Stimulated activated memory B cell treated with anti-CD40 and anti-IgM and Interleukin-4, amounts not matched to agents 10 μg/mL and 1 μg/mL and 100 μg/mL, for 72 hours (primary cell): ENCODE measurements at places on chromosomes 2 and 18.

- no peak for ATAC-seq
These were observed 26.6 kb downstream of the SPTBN1 start for GRCh38 chr2:54482715-54483114.

DNA sequence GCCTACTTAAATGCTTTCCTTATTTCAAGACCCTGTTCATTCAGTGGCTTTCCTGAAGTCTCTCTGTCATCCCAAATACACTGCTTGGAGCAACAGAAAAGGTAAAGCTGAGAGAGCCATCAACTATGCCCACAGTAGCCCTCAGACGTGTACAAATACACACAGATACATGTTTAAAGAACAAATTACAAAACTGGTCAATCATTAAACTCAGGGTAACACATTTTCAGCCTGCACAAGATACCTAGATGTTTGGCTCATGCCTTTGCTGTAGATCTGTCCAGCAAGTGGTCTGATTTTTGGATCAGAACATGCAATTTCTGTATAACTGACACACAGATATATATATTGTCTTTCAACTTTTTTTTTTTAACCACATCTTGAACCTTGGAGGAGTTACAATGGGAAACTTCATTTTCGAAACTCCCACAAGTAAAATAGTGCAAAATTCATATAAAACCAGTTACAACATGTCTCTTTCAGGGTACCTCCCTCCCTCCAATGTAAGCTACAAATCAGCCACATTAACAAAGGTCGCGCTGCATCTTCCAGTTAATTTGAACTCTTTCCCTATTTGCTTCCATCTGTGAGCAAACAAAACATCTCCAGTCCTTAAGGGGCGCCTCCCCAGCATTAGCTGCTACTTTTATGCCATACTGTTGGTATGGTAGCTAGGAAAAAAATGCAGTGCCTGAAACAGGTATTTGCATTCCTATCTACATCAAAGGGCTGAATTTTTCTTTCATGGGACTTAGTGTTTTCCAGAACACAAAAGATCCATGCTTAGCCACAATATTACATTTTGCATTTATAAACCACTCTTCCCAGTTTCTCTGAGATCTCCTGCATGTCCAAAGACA, 311.9 kb downstream of the NRXN1 start:
- no peak for ATAC-seq

DNA sequence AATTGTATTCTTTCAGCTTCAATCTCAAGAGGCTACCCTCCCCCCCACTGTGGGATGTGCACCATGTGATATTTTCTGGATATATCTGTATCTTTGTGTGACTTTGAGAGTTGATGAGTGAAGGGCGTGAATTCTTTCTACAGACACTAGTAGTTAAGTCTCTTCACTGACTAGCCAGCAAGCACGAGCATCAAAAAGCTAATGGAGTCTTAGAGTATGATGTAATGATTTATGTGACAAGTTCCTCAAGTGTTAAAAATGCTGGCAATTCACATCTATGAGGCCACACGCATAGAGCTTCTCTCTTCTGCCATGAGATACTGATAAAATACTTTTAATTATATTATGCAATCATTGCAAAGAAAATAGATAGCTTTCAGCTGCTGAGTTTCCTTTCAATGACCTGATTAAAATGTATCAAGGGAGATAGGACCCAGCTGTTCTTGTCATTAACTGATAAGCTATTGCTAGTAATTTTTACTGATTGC, 304.8 kb downstream of the TRIB2 start:
- no peak for ATAC-seq

DNA sequence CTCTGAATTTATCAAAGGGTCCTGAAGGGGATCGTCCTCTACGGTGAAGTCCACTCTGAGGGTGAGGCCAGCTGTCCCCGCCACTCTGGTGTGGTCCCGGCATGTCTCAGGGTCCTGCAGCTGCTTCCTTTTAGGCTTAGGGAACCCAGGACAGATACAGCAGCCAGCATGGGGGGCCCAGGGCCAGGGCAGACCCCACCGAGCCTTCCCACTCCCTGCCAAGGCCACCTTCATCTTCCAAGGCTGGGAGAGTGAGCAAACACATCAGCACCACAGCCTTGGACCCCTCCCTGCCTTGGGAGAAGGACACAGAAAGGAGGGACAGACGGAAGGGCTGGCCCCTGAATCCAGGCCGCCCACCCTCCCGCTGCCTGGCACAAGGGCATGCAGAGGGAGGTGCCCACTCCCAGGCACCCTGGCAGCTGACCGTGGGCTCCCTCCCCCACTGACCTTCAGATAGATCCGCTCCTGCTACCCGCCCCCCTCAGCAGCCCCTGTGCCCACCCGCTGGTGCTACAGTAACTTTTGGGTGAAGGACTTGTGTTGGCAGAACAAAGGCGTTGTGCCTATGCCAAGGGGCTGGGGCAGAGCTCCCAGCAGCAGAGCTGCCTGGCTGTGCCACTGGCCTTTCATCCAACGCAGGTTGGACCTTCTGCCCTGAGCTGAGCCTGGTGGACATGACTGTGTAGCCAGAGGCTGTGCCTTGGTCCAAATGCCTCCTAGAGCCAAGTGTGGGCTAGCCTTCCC, 7.6 kb downstream of the CYP26B1 start:
- no peak for ATAC-seq

- no peak for ATAC-seq
These were observed 1.7 kb downstream of the EGR4 start for GRCh38 chr2:73291461-73292315.

DNA sequence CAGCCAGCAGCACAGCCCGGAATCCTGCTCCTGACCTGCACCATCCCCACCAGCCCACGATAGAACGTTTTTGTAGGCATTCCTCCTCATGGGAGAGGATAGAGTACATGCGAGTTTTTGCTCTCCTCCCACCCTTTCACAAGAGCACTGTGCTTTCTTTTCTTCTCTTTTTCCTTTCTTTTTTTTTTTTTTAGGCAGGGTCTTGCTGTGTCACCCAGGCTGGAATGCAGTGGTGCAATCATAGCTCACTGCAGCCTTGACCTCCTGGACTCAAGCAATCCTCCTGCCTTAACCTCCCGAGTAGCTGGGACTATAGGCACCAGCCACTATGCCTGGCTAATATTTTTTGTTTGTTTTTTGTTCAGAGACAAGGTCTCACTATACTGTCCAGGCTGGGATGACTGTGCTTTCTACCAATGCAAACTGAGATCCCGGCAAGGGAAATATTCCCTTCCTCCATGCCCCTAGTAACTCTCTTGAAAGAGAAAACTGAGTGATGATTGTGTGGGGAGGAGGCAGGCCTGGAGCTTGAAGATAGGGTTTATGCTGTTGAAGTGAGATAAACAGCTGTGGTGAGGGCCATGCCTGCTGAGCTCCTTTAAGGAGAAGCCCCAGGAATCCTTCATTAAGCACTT, 82.6 kb upstream of the TXNDC2 start:
- no peak for ATAC-seq

GRCh38 chr18:47545613-47546012, 294.2 kb upstream of the SKOR2 start:
- ATAC-seq, result no peak

- ATAC-seq, result no peak
These were observed 13.0 kb upstream of the PROC start for GRCh38 chr2:127405255-127405610.

- peak; percentile 86 for ATAC-seq
These were observed 255.0 kb downstream of the CAMKMT start for GRCh38 chr2:44616667-44617155.

GRCh38 chr18:47746615-47747014, 183.8 kb downstream of the SMAD2 start:
- no peak for ATAC-seq

GRCh38 chr2:233179848-233180366, 71.6 kb upstream of the ATG16L1 start:
- no peak for ATAC-seq

DNA sequence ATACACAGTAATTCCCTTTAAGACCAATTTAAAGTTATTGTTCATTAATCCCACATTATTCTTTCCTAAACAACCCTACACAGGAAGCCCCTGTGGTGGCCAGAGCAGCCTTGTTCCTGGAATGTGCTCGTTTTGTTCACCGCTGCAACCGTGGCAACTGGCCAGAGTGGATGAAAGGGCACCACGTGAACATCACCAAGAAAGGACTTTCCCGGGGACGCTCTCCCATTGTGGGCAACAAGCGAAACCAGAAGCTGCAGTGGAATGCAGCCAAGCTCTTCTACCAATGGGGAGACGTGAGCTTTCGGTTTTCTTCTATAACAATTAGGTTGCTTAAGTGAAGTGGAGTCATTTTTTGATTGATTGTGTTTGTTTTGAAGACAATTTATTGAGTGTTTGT, 101.0 kb downstream of the UNC80 start:
- no peak for ATAC-seq

- ATAC-seq, result no peak
These were observed 15.6 kb downstream of the PARD3B start for GRCh38 chr2:204560902-204561301.
